ENCODE measurements at places on chromosomes 4 and X.

DNA sequence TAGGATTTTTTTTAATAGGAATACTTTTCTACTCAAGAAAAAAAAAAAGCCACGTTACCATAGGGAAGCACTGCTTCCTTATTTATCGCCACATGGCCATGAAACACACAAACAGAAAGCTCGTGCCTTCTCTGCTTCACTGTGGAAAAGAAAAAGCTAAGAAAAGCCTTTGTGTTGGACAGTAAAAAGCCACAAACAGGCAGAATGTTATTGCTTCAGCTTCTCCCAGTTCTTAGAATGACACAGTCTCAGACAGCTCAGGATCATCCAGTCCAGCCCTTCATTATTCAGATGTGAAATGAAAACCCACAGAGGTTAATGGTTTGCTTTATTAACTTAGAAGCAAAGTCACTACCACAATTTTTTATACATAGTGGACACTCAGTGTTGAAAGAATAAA is 181.6 kb upstream of the NOCT start:
- no peak overlapping the region for H3K27ac ChIP-seq
- no peaks in the 10 kb centered on the region for H3K4me1 ChIP-seq
- H3K4me3 ChIP-seq: no peak overlapping the region
- H3K27me3 ChIP-seq: no peaks in the 10 kb centered on the region
- no peaks in the 10 kb centered on the region for H3K36me3 ChIP-seq

- no peak for DNase-seq
- no peaks in the 10 kb centered on the region for H3K27me3 ChIP-seq
- no peak overlapping the region for H3K4me3 ChIP-seq
- H3K27ac ChIP-seq: no peak overlapping the region
Measured at GRCh38 chr4:138299881-138300280, 57.7 kb upstream of the SLC7A11 start.

- no peak overlapping the region for H3K27ac ChIP-seq
- H3K36me3 ChIP-seq: no peaks in the 10 kb centered on the region
- H3K4me1 ChIP-seq: no peaks in the 10 kb centered on the region
- no peak for DNase-seq
- H3K27me3 ChIP-seq: no peaks in the 10 kb centered on the region
- H3K4me3 ChIP-seq: no peak overlapping the region
Measured at GRCh38 chr4:130576218-130576617, 1480.3 kb downstream of the C4orf33 start.

- DNase-seq: no peak
- H3K4me1 ChIP-seq: no peaks in the 10 kb centered on the region
- no peaks in the 10 kb centered on the region for H3K27me3 ChIP-seq
Measured at GRCh38 chr4:170827562-170828274, 738.0 kb upstream of the AADAT start.

- no peaks in the 10 kb centered on the region for H3K36me3 ChIP-seq
- no peak for DNase-seq
- H3K4me1 ChIP-seq: peaks cover 16% of the 10 kb centered on the region
- H3K27ac ChIP-seq: no peak overlapping the region
Measured at GRCh38 chr4:67701517-67701850, 529 bp upstream of the UBA6 start.

DNA sequence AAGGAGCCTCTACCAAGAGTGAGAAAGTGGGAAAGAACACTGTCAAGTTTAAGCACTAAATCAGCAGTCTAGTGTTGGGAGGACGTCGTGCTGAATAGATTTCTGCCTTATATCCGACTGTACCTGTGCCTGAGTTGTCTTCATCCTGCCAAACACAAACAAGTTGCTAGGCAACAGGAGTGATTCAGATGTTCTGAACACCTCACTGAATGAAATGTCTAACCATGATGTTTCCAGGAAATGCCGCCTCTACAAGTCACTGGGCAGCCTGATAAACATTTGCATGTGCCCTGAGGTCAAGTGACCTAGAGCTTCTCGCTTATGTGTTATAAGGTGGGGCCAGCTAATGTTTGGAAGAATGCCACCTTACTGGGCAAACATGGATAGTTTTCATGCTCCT is 37.9 kb downstream of the SGMS2 start:
- no peaks in the 10 kb centered on the region for H3K27me3 ChIP-seq
- H3K4me1 ChIP-seq: peaks cover 16% of the 10 kb centered on the region
- no peak overlapping the region for H3K27ac ChIP-seq
- DNase-seq: no peak
- H3K4me3 ChIP-seq: no peak overlapping the region
- H3K36me3 ChIP-seq: no peaks in the 10 kb centered on the region

- no peak for DNase-seq
- no peaks in the 10 kb centered on the region for H3K27me3 ChIP-seq
- H3K36me3 ChIP-seq: no peaks in the 10 kb centered on the region
- no peak overlapping the region for H3K27ac ChIP-seq
Measured at GRCh38 chr4:111806331-111806730, 338.9 kb upstream of the FAM241A start.

GRCh38 chr4:106809076-106809475 is 227.0 kb downstream of the DKK2 start:
- no peak for DNase-seq
- no peak overlapping the region for H3K4me3 ChIP-seq
- H3K36me3 ChIP-seq: no peaks in the 10 kb centered on the region
- H3K27me3 ChIP-seq: no peaks in the 10 kb centered on the region
- H3K27ac ChIP-seq: no peak overlapping the region
- no peaks in the 10 kb centered on the region for H3K4me1 ChIP-seq

- H3K27me3 ChIP-seq: no peaks in the 10 kb centered on the region
- H3K36me3 ChIP-seq: no peaks in the 10 kb centered on the region
Measured at GRCh38 chr4:76644831-76645485, 209.9 kb downstream of the SHROOM3 start.

- no peak overlapping the region for H3K4me3 ChIP-seq
- DNase-seq: no peak
- no peaks in the 10 kb centered on the region for H3K4me1 ChIP-seq
Measured at GRCh38 chrX:133048751-133049150, 48.2 kb downstream of the USP26 start.

GRCh38 chrX:75522565-75523431 is at the start of gene ZDHHC15:
ZDHHC15 (minus strand) TSS chrX:75523037; CDS start chrX:75523024, 13 bp downstream.
- H3K27me3 ChIP-seq: no peaks in the 10 kb centered on the region
- H3K4me1 ChIP-seq: no peaks in the 10 kb centered on the region
- H3K36me3 ChIP-seq: no peaks in the 10 kb centered on the region
- DNase-seq: peak; percentile 62
- H3K27ac ChIP-seq: peak within 1 kb of the TSS; percentile 65

DNA sequence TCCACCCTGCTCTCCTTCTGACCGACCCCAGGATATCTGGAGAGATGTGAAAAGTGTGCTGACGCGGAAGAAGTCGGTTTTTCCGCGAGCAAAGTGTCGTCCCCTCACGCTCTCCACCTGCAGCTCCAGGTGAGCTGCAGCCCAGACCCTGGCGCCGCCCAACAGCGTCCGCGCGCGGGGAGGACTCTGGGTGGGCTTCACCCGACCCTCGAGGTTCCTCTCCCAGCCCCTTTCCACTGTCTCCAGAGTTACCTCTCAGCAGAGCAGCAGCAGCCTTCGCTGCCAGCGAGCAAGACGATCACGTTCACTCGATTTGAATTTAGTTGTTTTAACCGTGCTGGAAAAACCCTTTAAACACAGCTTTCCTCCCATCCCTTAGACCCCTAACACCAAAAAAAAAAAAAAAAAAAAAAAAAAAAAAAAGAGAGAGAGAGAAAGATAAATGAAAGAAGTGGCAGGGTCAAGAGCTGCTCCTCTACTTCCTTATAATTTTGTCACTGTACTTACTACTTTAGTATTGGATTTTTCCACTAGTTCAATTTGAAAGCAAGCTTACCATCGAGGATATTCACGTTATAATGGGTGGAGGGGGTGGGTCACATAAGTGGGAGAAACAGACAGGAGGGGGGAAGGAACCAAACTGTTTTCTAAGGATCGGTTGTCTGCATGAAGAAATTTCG is 758 bp upstream of the NR3C2 start:
- peak; percentile 12 for DNase-seq
- peaks cover 23% of the 10 kb centered on the region for H3K4me1 ChIP-seq
- H3K4me3 ChIP-seq: peak overlapping the region; percentile 68
- peak overlapping the region; percentile 78 for H3K27ac ChIP-seq
- no peaks in the 10 kb centered on the region for H3K36me3 ChIP-seq

DNA sequence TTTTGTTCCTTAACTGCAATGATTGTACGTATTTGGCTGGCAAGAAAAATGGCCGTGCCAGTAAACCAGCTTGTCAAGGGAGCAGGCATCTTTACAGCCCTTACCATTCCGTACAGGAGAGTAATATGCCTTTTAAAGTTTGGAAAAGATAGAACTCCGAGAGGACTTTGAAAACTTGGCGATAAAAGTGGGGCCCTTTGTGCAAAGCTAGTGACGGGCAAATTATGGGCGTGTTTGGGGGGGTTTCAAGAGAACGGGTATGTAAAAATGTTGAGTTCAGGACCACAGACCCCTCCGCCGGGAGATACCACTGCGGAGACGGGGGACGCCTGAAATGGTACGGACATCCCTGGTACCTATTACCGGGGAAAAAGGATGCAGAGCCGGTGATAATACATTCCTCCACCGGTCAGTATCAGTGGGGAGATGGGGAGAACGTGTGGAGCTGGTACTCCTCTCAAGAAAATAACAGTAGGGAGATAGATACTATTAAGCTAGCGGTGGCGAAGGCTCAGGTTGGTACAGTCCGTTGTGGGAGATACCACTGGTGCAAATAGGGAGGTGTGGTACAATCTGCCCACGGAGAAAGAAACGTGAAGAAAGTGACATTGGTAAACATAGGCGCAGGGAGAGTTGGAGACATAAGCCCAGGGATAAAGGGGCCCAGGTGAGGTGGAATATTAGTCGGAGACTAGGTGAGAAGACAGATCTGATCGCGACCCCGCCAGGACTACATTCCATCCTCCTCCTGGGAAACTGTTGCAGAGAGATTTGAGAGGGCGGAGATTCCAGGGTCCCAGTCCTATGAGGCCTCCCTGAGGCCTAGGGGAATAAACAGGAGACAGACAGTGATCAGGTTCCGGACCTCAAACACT is 14.5 kb downstream of the SPACA5 start:
- H3K4me1 ChIP-seq: no peaks in the 10 kb centered on the region
- no peaks in the 10 kb centered on the region for H3K27me3 ChIP-seq
- H3K4me3 ChIP-seq: peak overlapping the region; percentile 44

DNA sequence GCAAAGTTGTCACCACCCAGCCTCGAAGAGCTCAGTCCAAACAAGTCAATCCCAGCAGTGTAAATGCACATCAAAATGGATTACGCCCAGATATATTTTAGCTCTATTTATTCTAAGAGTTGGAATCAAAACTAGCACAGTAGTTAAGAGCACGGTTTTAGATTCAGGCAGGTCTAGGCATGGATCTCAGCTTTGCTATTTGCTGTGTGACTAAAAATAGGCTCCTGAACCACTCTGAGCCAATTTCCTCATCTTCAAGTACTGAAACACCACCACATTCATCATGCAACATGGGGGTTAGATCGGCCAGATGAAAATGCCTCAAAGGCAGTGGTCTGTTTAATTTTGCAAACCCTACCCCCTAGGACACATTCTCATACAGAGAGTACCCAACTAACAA is 55.9 kb upstream of the FGFBP2 start:
- no peak for DNase-seq
- no peaks in the 10 kb centered on the region for H3K36me3 ChIP-seq
- no peak overlapping the region for H3K4me3 ChIP-seq
- H3K27ac ChIP-seq: no peak overlapping the region

GRCh38 chr4:71857713-71858451 is 74.0 kb upstream of the GC start:
- no peaks in the 10 kb centered on the region for H3K36me3 ChIP-seq
- no peak overlapping the region for H3K27ac ChIP-seq
- DNase-seq: peak; percentile 51
- no peak overlapping the region for H3K4me3 ChIP-seq
- no peaks in the 10 kb centered on the region for H3K4me1 ChIP-seq

GRCh38 chr4:55830716-55831115 is 11.1 kb downstream of the EXOC1L start:
- DNase-seq: no peak
- no peak overlapping the region for H3K27ac ChIP-seq
- no peaks in the 10 kb centered on the region for H3K4me1 ChIP-seq
- no peaks in the 10 kb centered on the region for H3K36me3 ChIP-seq
- H3K4me3 ChIP-seq: no peak overlapping the region

GRCh38 chr4:184317234-184317918 is 99.7 kb upstream of the ENPP6 start:
- no peak for DNase-seq
- no peak overlapping the region for H3K4me3 ChIP-seq
- no peaks in the 10 kb centered on the region for H3K27me3 ChIP-seq
- H3K27ac ChIP-seq: no peak overlapping the region
- H3K36me3 ChIP-seq: no peaks in the 10 kb centered on the region

- H3K27ac ChIP-seq: no peak overlapping the region
- H3K27me3 ChIP-seq: no peaks in the 10 kb centered on the region
- H3K4me1 ChIP-seq: no peaks in the 10 kb centered on the region
- H3K4me3 ChIP-seq: no peak overlapping the region
- H3K36me3 ChIP-seq: no peaks in the 10 kb centered on the region
Measured at GRCh38 chr4:17284323-17285175, 227.3 kb downstream of the QDPR start.

GRCh38 chr4:16588651-16589050 is 309.8 kb downstream of the LDB2 start:
- H3K27me3 ChIP-seq: no peaks in the 10 kb centered on the region
- no peak overlapping the region for H3K27ac ChIP-seq
- H3K36me3 ChIP-seq: no peaks in the 10 kb centered on the region
- peaks cover 5% of the 10 kb centered on the region for H3K4me1 ChIP-seq
- no peak for DNase-seq
- H3K4me3 ChIP-seq: no peak overlapping the region

- no peaks in the 10 kb centered on the region for H3K27me3 ChIP-seq
- DNase-seq: no peak
- no peaks in the 10 kb centered on the region for H3K4me1 ChIP-seq
- no peaks in the 10 kb centered on the region for H3K36me3 ChIP-seq
- no peak overlapping the region for H3K4me3 ChIP-seq
Measured at GRCh38 chrX:68508799-68509198, 9.9 kb downstream of the YIPF6 start.

GRCh38 chrX:97308171-97308570 is 424.5 kb downstream of the RPA4 start:
- H3K27ac ChIP-seq: no peak overlapping the region
- no peaks in the 10 kb centered on the region for H3K36me3 ChIP-seq
- H3K4me1 ChIP-seq: no peaks in the 10 kb centered on the region
- no peaks in the 10 kb centered on the region for H3K27me3 ChIP-seq

- H3K27me3 ChIP-seq: no peaks in the 10 kb centered on the region
- no peak overlapping the region for H3K27ac ChIP-seq
- no peak overlapping the region for H3K4me3 ChIP-seq
- peaks cover 5% of the 10 kb centered on the region for H3K4me1 ChIP-seq
- no peak for DNase-seq
- no peaks in the 10 kb centered on the region for H3K36me3 ChIP-seq
Measured at GRCh38 chr4:123265443-123265842, 131.2 kb upstream of the SPRY1 start.

All from thyroid gland (tissue), 4 donors.